Uterine smooth muscle cell (primary cell): ENCODE measurements at places on chromosomes 1 and 21. TPM values are rescaled to one million over a fixed set of nuclear protein-coding genes. Genes with fewer than 3 reads are reported as not detected.

Gene PTGER3
- total RNA-seq = 3.0 and 15.6 TPM in 2 replicates

Gene LEFTY1
- total RNA-seq = not detected in 2 replicates

Gene PGBD5
- total RNA-seq = 0.11 and 0.12 TPM in 2 replicates

Gene CFHR2
- total RNA-seq = not detected in 2 replicates

Gene ELAVL4
- not detected in 2 replicates for total RNA-seq

Gene PAX7
- total RNA-seq = not detected in 2 replicates

Gene ARHGAP29
- total RNA-seq = 100 and 150 TPM in 2 replicates

Gene TNNT2
- total RNA-seq = 0.11 TPM in 1 of 2 replicates, not detected in the other

Gene TRPM2
- total RNA-seq = under 0.01 TPM in 1 of 2 replicates, not detected in the other

Gene MSH4
- total RNA-seq = 0.11 and 0.25 TPM in 2 replicates

Gene HSD3B2
- not detected in 2 replicates for total RNA-seq

Gene SFT2D2
- total RNA-seq = 41.5 and 41.6 TPM in 2 replicates

Gene NLRP3
- total RNA-seq = 0.62 and 1.7 TPM in 2 replicates

Gene ALG14
- 2.9 TPM in 2 replicates for total RNA-seq

Gene PPFIA4
- total RNA-seq = 5.0 and 10.1 TPM in 2 replicates

Gene LYPD8
- not detected in 2 replicates for total RNA-seq

Gene WNT9A
- total RNA-seq = 0.62 and 0.77 TPM in 2 replicates

Gene ATPAF1
- 44.3 and 54.0 TPM in 2 replicates for total RNA-seq

Gene MFSD2A
- total RNA-seq = 4.9 and 5.9 TPM in 2 replicates

Gene MPL
- total RNA-seq = not detected in 2 replicates

Gene MMP23B
- total RNA-seq = 1.2 and 4.7 TPM in 2 replicates

Gene KCNJ10
- under 0.01 TPM in 1 of 2 replicates, not detected in the other for total RNA-seq

Gene ZFP69B
- 2.2 and 5.3 TPM in 2 replicates for total RNA-seq

Gene SEMA4A
- total RNA-seq = 0.66 and 1.2 TPM in 2 replicates

Gene PLPP3
- total RNA-seq = 10.2 and 14.2 TPM in 2 replicates

Gene COL11A1
- total RNA-seq = 121 and 214 TPM in 2 replicates

Gene GUCA2B
- not detected in 2 replicates for total RNA-seq

Gene ATP1A4
- not detected in 2 replicates for total RNA-seq

Gene MAGI3
- total RNA-seq = 11.9 and 13.6 TPM in 2 replicates

Gene GRHL3
- total RNA-seq = not detected in 2 replicates

Gene UBXN10
- not detected in 2 replicates for total RNA-seq

Gene TAS1R1
- not detected in 2 replicates for total RNA-seq

Gene SLC25A34
- total RNA-seq = 0.44 and 0.62 TPM in 2 replicates

Gene KRTAP23-1
- not detected in 2 replicates for total RNA-seq

Gene TNFRSF18
- total RNA-seq = 0.12 TPM in 1 of 2 replicates, not detected in the other

Gene ELAPOR1
- total RNA-seq = 0.44 and 0.50 TPM in 2 replicates

Gene SV2A
- total RNA-seq = 23.2 and 39.7 TPM in 2 replicates

Gene GJA5
- 0.44 and 0.50 TPM in 2 replicates for total RNA-seq

Gene EVA1C
- 12.0 and 15.5 TPM in 2 replicates for total RNA-seq

Gene GJC2
- total RNA-seq = 7.4 and 9.7 TPM in 2 replicates

Gene C4BPA
- not detected in 2 replicates for total RNA-seq

Gene NOS1AP
- 0.37 and 0.44 TPM in 2 replicates for total RNA-seq

Gene ZBTB18
- total RNA-seq = 14.4 and 14.5 TPM in 2 replicates

Gene PHACTR4
- total RNA-seq = 5.2 and 5.9 TPM in 2 replicates

Gene UBL4B
- not detected in 2 replicates for total RNA-seq
